Mammary microvascular endothelial cell (primary cell): ENCODE measurements at places on chromosomes 5 and 9. TPM values are rescaled to one million over a fixed set of nuclear protein-coding genes. Genes with fewer than 3 reads are reported as not detected.

PTGDS gene
- not detected in 2 replicates for total RNA-seq

SH2D3C gene
- 70.7 and 86.0 TPM in 2 replicates for total RNA-seq

SPATA31C1 gene
- total RNA-seq, result not detected in 2 replicates

IFNB1 gene
- total RNA-seq, result 0.13 TPM in 1 of 2 replicates, not detected in the other

PITX1 gene
- not detected in 2 replicates for total RNA-seq

FAM193B gene
- total RNA-seq, result 19.7 and 20.1 TPM in 2 replicates

EIF4E1B gene
- not detected in 2 replicates for total RNA-seq

CCDC187 gene
- total RNA-seq, result not detected in 2 replicates

TRMT10B gene
- 1.6 and 2.3 TPM in 2 replicates for total RNA-seq

NR4A3 gene
- 0.20 and 0.25 TPM in 2 replicates for total RNA-seq

ACER2 gene
- 7.4 and 9.1 TPM in 2 replicates for total RNA-seq

NUP214 gene
- total RNA-seq, result 22.9 and 28.2 TPM in 2 replicates

PCDHB11 gene
- not detected in 2 replicates for total RNA-seq

ESM1 gene
- total RNA-seq, result 432 and 463 TPM in 2 replicates

OR1J1 gene
- total RNA-seq, result not detected in 2 replicates
